Spleen (tissue), 13 donors: ENCODE measurements at places on chromosomes 5 and 9.

DNA sequence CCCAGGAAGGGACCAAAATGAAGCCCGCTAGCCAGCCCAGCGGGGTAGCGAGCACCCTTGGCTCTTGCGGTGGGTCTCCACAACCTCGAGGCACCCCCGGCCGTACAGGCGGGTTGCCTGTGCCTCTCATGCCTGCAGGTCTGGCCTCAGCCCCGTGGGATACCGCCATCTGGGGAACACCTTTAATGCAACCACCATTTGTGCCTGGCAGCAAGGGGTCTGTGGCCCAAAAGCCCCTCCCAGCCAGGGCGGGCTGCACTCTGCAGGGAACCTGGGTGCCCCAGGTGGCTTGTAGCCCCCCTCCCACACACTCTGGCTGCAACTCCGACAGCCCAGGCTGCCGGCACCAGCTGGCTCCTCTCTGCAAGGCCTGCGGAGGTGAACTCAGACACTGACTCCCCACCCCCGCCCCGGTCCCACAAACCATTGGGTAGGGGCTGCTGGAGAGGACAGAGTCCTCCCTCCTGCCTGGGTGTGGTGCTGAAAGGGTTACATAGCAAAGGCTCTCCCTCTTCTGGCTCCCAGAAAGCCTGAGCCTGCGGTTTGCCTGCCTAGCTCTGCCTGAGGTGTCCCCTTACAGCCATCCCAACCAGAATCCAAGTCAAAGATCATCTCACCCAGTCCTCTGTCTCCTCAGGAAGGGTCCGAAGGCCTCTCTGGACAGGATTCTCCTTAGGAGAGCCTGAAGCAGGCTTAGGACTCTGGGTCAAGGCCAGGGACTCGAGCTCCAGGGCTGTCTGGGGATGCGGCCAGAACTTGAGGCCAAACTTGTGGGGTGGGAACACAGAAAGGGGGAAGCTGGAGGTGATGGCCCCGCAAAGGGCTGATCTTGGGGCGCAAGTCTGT, 109.4 kb downstream of the PSD2 start:
- peak; percentile 62 for DNase-seq

DNA sequence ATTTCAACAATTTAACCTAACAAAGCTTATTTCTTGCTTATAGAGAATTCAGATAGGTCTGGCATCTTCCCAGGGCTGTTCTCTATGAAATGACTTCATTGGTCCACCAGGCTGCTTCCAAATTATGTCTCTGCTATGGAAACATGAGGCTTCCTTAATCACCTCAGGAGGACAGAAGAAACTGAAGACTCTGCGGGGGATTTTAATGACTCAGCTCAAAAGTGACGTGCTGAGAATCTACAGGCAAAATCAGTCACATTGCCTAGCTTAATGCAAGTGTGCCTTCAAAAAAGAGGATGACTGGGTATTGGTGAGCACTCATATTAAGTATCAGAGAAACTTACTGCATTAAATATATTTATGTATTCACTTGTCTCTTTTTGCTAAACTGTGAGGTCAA, 315.5 kb upstream of the RGMB start:
- DNase-seq, result no peak

DNA sequence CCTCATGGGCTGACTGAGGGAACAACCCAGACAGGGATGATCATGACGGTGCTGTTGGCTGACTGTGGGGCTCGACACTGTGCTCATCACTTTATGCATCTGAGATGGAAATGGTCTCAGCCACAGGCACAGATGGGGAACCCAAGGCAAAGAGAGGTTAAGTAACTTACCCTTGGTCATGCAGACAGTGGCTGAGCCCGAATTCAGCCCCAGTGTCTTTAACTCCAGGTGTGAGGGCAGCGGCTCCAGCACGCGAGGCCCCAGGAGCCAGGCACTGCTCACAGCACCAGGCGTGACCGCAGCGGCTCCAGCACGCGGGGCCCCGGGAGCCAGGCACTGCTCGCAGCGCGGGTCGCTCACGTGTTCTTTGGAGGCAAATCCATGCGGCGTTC, 45.3 kb upstream of the FCN1 start:
- peak; percentile 44 for DNase-seq

DNA sequence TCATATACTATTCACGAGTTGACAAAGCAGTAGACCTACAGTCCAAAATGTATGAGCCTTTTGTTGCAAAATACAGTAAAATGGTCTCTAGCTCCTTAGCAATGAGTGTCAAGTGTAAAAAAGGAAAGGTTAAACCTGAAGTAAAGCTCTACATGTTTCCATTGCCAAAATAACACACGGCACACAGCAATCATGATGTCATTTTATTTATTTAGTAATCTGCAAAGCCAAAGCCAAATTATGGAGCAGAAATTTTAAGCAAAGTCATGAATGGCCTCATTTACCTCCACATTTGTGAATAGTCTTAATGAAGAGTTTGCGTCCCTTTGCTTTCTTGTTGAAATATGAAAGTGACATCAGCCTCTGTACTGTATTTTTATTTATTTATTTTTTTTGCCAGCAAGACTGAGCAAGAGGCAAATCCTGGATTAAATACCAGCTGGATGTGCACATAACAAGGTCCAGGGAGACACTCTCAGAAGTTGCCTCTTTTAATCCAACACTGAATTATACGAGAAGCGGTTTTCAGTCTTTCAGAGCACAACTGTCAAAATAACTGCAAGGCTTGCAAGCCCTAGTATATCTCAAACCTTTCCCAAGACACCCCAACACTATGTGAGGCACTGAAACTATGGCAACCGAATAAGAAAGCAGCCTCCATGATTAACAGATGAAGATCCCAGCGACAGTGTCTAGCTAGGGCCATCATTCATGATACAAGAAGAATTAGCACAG, 9.7 kb downstream of the SEMA6A start:
- no peak for DNase-seq

GRCh38 chr5:6319116-6319515, 59.2 kb downstream of the MED10 start:
- no peak for DNase-seq

DNA sequence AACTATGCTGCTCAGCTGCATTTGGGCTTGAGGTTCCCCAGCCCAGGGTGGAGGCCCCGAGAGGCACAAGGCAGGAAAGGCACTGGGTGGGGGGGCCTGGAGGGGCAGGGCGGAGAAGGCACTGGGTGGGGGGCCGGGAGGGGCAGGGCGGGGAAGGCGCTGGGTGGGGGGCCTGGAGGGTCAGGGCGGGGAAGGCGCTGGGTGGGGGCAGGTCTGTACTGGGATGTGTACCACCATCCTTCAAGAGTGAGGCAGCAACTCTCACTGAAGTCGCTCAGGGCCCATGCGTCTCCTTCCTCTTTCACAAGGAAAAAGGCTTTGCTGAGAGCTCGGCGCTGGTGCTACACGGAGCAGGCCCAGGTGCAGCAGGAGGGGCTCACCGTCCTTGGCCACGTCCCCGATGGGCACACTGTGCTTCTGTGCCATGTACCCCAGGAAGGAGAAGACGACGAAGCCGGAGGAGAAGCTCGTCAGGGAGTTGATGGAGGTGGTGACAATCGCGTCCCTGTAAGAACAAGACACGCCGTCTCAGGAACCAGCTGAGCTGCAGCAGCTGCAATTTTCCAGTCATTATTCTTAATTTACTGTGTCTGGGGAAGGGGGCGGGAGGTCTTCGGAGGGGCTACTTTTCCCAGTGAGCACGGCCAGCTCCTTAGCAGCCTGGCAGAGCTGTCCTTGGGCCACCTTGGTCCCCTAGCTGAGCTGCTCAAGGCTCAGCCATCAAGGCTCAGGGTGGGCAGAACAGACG, 30.8 kb downstream of the SLC6A3 start:
- DNase-seq, result peak; percentile 60
